Substantia nigra (tissue), 51 donors: ENCODE measurements at places on chromosomes 6 and 20.

DNA sequence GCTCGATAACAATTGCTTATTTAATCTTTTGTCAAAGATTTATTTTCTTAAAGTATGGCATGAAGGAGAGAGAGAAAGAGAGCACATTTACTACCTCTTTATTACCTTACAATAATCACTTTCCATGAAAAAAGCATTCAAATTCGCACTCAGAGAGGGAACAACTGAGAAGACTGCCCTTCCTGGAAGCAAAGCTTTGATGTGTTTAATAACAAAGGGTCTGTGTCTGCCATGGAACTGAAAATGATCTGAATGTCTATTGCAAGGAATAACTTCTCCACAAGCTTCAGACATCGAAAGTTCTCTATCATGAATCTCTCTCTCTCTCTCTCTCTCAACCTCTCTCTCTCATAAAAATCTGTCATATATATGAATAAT, 308.9 kb downstream of the HDGFL1 start:
- DNase-seq = no peak

DNA sequence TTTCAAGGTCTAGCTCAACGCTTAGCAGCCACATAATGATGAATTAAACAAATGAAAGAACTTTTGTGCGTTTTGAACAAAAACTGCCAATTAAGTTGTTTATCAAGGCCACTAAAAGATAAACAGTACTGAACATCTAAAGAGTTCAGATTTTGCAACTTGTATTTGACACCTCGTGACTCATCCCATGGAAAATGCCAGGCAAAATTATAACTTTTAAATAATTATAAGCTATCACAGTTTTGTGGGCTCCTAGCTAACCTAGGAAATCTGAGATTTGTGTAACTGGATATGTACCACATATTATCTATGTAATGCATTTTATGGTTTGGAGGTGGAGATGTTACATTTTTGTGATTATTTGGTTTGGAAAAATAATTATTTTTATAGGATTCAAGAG, 9.6 kb upstream of the BAG2 start:
- DNase-seq = no peak

DNA sequence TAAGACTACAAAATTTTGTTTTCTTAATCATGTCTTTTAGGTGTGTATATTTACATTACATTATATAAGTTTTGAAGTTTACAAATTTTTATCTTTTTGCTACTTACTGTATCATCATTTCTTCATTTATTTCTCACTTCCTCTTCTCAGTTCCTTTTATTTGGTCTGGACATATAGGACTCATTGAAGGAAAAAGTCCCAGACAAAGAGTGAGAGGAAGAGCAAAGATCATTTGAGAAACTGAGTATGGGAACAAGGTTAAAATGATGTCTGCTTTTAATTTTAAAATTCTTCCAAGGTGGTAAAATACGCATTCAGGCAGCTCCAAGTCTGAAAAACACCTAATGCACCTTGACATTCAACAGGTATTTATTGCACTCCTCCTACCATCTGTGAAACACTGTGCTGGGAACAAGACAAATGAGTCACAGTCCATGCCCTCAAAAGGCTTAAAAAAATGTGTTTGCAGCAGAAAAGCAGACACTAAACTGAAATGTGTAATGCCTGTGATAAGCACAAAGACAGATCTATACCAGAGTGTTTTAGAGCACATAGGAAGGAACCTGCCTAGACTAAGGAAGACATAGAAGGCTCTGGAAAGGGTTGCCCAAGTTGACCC, 63.2 kb downstream of the PKIB start:
- no peak for DNase-seq

- DNase-seq = no peak
Observed at GRCh38 chr6:30042914-30043313, 18.2 kb upstream of the POLR1H start.

GRCh38 chr6:215335-216034, 76.8 kb upstream of the DUSP22 start:
- DNase-seq = no peak

DNA sequence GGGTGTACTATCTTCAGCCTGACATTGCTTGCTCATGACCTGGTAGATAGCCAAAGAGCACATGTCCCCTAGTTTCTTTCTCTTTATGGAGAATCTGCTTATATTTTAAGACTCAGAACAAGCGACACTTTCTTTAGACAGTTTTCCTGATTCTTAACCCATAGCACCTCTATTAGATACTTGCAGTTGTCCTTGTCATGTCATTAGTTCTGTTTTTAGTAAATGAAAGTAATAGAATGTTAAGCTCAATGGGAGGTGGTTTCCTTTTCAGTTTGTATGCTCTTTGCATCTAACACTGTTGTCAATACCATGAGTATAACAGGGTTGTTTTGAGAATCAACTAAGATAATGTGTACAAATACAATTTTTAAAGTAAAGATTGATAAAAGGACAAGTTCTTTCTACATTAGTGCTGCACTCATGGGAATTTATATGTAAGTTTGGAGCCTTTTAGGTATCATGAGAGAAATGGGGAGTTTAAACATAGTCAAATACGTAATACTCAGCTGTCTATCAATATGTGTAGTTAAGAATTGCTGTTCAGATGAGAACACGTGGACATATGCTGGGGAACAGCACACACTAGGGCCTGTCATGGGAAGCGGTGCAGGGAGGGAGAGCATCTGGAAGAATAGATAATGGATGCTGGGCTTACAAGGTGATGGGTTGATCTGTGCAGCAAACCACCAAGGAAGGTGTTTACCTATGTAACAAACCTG, 124.3 kb downstream of the GRM1 start:
- DNase-seq = no peak

- no peak for DNase-seq
Observed at GRCh38 chr6:33481192-33481591, 26.8 kb downstream of the ZBTB9 start.

DNA sequence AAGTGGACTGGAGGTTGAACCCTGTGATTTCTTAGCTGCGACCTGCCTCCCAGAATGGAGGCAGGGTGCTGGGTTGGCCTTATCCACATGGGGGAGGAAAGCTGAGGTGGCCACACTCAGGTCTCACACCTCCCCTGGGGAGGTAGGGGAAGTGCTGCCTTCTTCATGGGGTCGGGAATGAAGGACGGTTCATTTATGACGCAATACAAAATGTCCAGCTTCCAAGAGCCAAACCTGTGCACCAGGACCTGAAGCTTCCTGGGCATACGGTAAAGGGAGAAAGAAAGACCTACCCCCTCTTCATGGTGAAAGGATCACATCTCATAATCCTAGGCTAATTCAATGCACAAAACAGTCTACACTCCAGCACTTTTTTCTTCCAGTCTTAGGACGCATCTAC, 150.6 kb upstream of the CDYL start:
- no peak for DNase-seq

GRCh38 chr6:38833320-38833719, 118.2 kb downstream of the DNAH8 start:
- no peak for DNase-seq

DNA sequence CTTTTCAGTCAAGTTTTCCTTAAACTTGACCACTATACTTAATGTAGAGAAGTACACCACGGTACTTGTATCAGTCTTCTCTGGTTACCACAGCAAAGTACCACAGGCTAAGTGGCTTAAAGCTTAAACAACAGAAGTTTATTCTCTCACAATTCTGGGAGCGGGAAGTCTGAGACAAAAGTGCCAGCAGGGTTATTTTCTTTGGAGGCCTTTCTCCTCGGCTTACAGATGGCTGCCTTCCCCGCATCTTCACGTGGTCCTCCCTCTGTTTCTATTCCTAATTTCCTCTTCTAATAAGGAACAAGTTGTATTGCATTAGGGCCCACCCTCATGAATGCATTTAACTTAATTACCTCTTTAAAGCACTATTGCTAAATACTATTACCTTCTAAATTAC, 258.0 kb downstream of the PLCB1 start:
- DNase-seq = no peak

DNA sequence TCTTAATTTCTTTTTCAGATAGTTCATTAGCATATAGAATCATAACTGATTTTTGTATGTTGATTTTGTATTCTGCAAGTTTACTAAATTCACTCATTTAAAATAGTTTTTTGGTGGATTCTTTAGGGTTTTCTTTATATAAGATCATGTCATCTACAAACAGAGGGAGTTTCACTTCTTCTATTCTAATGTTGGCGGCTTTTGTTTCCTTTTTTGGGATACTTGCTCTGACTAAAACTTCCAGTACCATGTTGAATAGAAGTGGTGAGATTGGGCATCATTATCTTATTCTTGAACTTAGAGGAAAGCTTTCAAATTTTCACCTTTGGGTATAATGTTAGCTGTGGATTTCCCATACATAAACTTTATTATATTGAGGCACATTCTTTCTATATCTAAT, 296.9 kb downstream of the BCKDHB start:
- DNase-seq = no peak

- no peak for DNase-seq
Observed at GRCh38 chr20:57459897-57460296, 65.0 kb downstream of the CTCFL start.

- DNase-seq = no peak
Observed at GRCh38 chr6:43616725-43617472, 12.2 kb downstream of the GTPBP2 start.

- DNase-seq = no peak
Observed at GRCh38 chr20:62571669-62572344, 70.5 kb upstream of the SLCO4A1 start.

GRCh38 chr6:80744213-80744612, 637.7 kb downstream of the BCKDHB start:
- no peak for DNase-seq
